Activated CD4-positive, alpha-beta T cell treated with anti-CD3 and anti-CD28 coated beads, Interleukin-2, amount 50 U/mL, for 4 hours (primary cell): ENCODE measurements at places on chromosomes 7 and 10.

DNA sequence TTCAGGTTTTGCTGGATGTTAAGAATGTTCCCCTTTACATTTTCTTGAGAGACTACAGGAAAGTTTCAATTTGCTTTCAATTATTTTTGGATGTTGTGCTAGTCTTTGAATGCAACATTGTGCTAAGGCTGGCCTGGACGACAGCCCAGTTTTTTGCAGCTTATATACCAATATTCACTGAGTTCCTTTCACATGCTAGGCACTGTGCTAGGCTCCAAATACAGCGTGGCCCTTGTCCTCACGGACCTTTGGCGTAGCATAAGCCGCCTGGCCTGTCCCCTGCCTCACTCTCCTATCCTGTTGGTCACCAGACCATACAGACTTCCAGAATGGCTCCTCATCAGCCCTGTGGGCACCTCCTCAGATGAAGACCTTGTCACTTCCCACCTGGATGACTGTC is 19.5 kb upstream of the HSPA12A start:
- no peak for DNase-seq

DNA sequence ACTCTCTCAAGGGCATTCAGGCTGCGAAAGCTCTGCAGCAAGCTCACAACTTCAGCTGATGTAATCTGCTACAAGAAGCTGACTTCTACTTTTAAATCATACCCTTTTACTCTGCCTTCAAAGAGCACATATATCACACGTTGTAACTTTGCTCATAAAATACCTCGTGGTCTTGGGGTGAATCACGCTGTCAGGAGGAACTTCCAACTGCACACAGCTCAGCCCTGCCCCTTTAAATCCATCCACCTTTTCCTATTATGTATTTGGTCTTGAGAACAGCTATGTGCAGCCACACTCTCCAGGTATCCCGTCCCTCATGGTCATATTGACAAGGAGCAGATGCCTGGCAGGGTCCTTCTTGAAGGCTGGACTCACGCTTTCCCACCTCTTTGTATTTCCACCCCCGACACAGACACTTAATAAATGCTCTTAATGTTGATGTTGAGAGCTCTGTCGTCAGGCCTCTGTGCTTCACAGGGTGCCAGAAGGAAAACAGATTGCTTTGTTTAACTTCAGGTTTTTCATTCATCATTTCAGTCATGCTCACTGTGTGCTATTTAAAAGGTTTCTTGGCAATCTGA is 47.6 kb downstream of the ICA1 start:
- DNase-seq, result no peak

- DNase-seq, result no peak
Measured at GRCh38 chr10:22228167-22228938, 10.5 kb upstream of the EBLN1 start.

GRCh38 chr7:18829858-18830285 is 287.6 kb downstream of the TWIST1 start:
- DNase-seq, result no peak

DNA sequence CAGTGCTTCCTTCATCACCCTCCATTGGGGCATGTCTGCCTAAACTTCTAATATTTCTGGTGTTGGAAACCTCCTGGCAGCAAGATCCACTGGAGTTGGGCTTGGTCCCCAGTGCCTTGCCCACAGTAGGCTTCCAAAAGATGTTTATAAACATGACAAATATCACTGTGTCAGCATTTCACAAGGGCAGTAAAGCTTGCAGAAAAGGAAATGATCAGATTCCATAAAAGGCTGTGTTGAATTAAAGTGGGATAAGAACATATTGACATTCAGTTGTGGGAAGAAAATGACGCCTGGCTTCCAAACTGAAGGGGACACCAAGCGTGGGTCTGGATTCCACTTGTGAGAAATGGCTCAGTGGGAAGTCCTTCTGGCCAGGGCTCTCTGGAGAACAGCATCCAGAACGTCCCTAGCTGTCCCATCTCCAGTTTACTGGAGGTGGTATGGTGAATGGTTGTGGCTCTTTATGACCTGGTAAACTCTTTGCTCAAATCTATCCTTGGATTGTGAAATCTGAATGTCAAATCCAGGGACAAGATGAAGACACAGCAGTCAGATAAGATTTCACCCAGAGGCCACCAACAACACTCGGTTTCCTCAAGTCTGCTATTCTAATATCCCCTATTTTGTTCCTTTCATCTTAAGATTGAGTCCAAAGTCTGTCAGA is 287.2 kb downstream of the TNS3 start:
- no peak for DNase-seq

DNA sequence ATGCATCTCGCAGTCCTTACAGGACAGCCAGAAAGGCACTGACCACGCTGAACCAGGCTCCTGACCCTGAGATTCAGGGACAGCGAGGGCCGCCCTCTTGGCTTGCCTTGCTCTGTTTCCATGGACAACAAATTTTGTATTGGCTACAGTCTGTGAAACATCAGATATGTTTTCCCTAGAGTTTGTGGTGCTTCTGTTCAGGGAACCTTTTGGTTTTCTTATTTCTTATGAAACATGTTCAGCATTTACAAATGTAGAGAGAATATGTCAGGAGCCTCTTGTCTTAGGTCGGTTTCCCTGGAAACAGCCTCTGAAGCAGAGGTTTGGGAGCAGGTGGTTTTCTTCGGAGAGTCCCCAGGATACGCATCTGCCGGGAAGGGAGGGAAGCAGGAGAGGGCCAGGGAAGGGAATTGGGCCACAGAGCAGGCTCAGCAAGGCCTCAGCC is 260.1 kb downstream of the CCDC3 start:
- no peak for DNase-seq

DNA sequence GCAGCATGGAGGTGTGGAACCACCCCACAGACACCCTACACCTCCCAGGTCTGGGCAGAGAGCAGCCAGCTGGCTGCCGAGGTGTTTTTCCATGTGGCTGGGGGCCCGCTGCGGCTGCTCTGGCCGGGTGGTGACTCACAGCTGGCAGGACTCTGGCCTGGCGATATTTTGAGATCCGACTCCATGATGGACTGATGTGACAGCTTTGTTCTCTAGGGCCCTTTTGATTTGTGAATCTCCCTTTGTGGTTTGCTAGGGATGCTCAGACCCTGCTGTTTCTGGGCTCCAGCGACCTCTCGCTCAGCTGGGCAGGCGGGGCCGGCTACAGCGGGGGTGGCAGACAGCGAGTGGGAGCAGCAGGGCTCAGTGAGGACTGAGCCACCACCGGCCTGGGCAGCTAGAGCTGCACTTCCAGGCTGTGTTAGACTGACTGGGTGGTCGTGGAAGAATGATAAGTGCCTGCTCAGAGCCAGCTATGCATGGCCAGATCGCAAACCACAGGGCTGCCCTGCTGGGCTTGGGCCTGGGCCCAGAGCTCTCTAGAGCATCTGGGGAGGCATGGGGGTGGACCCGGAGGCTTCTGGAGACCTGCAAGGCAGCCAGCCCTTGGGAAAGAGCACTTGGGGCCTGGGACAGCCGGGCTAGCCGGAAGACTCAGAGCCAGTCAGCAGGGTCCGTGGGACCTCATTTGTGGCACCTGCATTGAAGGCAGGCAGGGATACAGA is 46.2 kb upstream of the GDF10 start:
- no peak for DNase-seq

- no peak for DNase-seq
Measured at GRCh38 chr10:114940735-114941134, 2.7 kb downstream of the TRUB1 start.

DNA sequence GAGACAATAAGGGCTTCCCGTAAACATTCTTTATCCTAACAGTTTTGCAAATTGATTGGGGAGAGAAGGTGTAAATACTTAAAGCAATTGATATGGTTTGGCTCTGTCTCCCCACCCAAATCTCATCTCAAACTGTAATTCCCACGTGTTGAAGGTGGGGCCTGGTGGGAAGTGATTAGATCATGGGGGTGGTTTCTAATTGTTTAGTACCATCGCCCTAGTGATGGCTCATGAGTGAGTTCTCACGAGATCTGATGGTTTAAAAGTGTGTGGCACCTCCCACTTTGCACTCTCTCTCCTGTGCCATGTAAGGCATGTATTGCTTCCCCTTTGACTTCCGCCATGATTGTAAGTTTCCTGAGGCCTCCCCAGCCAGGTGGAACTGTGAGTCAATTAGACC is 22.1 kb upstream of the CAPZA2 start:
- DNase-seq, result no peak

GRCh38 chr10:88676283-88677060 is 12.2 kb downstream of the LIPF start:
- DNase-seq, result no peak

GRCh38 chr7:30733691-30734090 is 18.2 kb upstream of the INMT start:
- no peak for DNase-seq

- DNase-seq, result no peak
Measured at GRCh38 chr10:83225781-83226180, 913.5 kb upstream of the GHITM start.
